ENCODE measurements at places on chromosomes 13 and 19. TPM values are rescaled to one million over a fixed set of nuclear protein-coding genes. Genes with fewer than 3 reads are reported as not detected.

Gene KCNRG
- polyA plus RNA-seq: 0.22 TPM

Gene RXFP2
- polyA plus RNA-seq: 0.01 TPM

Gene ZNF431
- 4.0 TPM for polyA plus RNA-seq

Gene AXL
- polyA plus RNA-seq: 13.0 TPM

Gene MISP
- 0.01 TPM for polyA plus RNA-seq

Gene ZNF534
- polyA plus RNA-seq: 0.88 TPM

Gene SYCN
- polyA plus RNA-seq: not detected

Gene KLK1
- polyA plus RNA-seq: 0.39 TPM

DNA sequence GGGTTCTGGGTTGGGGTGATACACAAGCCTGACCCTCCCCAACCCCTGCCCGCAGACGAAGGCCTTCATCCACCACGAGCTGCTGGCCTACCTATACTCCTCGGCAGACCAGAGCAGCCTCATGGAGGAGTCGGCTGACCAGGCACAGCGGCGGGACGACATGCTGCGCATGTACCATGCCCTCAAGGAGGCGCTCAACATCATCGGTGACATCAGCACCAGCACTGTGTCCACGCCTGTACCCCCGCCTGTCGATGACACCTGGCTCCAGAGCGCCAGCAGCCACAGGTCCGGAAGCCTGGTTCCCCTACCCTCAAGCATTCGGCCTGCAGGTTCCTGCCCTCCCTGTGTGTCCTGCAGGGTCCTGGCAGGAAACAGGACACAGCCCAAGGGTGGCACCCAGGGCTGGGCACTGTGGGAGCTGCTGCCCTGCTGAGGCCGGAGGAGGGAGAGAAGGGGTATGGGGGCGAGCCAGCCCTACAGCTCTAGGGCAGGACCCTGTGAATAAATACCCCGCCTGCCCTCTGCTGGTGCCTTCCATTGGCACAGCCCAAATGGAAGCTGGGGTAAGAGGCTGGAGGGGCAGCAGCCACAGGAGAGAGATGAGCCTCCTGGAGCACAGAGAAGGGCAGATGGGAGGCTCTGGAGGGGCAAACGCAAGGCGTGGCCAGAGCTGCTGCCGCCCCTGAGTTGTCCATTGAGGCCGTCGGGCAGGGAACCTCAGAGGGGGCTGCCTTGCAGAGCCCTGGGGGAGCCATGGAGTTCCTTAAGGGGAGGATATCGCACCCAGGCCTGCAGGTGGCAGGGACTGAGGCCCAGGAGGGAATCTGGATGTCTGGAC is 6.8 kb downstream of the TMED1 start:
- DNase-seq: no peak

DNA sequence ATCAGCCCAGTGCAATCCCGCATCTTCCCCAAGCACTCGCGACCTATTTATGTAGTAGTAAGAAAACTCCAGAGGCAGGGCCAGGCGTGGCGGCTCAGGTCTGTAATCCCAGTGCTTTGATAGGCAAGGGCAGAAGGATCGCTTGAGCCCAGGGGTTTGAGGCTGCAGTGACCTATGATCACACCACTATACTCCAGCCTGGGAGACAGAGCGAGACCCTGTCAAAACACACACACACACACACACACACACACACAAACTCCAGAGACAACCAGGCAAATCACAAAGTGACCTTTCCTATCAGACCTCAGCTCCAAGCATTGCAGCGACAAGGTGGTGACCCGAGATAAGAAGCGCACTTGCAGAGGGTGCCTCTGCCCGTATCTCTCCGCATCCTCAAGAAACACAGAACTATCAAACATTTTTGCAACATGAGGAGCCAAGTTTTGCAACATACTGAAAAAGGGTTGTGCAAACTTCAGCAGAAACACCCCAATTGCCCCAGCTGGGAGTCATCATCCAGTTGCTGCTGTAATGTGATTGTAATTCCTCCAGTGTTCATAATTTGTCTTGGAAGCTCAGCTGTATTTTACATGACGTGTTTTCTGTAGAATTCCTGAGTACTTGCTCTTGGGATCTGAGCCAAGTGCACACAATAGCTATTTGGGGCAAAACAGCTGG is 8.7 kb upstream of the KLF2 start:
- peak; percentile 30 for DNase-seq

DNA sequence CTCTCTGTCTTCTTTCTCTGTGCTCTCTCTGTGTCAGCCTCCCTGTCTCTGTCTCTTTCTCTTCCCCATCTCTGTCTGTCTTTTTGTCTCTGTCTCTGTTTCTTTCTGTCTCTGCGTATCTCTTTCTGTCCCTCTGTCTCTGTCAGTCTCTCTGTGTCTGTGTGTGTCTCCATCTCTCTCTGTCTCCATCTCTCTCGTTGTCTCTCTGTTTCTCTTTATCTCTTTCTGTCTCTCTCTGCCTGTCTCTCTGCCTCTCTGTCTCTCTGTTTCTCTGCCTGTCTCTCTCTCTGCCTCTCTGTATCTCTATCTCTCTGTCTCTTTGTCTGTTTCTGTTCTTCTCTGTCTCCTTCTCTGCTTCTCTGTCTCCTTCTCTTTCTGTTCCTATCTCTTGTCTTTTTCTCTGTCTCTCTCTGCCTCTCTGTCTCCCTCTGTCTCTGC is 15.7 kb upstream of the TCF3 start:
- no peak for DNase-seq

- peak; percentile 48 for DNase-seq
Observed at GRCh38 chr13:45325806-45326205, 15.2 kb downstream of the TPT1 start.

DNA sequence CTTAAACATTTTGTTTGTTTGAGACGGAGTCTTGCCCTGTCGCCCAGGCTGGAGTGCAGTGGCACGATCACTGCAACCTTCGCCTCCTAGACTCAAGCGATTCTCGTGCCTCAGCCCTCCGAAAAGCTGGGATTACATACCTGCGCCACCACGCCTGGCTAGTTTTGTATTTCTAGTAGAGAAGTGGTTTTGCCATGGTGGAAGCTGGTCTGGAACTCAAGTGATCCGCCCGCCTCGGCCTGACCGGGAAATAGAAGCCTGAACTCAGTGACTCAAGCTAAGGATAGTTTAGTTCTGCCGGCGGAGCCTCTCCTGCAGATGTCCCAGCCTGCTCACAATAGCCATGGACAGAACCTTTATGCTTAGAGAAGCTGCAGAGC is 53.0 kb upstream of the ZNF254 start:
- peak; percentile 35 for DNase-seq

GRCh38 chr19:17001603-17002183 is 24.9 kb downstream of the CPAMD8 start:
- DNase-seq: peak; percentile 20

- DNase-seq: no peak
Observed at GRCh38 chr19:56114051-56114777, 6.9 kb downstream of the ZNF787 start.

DNA sequence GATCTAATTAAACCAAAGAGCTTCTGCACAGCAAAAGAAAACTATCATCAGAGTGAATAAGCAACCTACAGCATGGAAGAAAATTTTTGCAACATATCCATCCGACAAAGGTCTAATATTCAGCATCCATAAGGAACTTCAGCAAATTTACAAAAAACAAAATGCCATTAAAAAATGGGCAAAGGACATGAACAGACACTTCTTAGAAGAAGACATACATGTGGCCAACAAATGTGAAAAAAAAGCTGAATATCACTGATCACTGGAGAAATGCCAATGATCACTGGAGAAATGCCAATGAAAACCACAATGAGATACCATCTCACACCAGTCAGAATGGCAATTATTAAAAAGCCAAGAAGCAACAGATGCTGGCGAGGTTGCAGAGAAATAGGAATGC is 32.5 kb downstream of the ZNF582 start:
- no peak for DNase-seq

- DNase-seq: no peak
Observed at GRCh38 chr13:110447058-110447511, 114.4 kb downstream of the RAB20 start.

GRCh38 chr13:83780227-83780626 is 102.0 kb downstream of the SLITRK1 start:
- DNase-seq: no peak
